ENCODE measurements at places on chromosomes 2 and 18.

- no peak for DNase-seq
Measured at GRCh38 chr18:56637176-56637575, 1.2 kb downstream of the TXNL1 start.

DNA sequence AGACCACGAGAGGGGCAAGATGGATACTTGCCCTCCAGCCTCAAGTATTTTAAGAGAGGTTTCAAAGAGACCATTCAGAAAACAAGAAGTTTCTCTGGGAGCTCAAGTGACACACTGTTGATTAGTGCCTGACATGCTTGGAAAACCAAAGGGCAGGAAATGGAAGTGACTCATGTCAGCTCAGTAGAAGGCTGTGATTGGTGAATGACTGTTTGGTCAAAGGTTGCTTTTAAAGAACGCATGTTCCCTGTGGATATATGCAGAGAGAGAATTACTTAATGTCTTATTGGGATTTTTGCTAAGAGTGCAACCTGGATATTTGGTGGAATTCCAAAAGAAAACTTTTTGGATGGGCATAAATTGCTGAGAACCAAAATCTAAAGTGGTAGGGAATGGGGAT lies 549.9 kb downstream of the XIRP2 start:
- no peak for DNase-seq

DNA sequence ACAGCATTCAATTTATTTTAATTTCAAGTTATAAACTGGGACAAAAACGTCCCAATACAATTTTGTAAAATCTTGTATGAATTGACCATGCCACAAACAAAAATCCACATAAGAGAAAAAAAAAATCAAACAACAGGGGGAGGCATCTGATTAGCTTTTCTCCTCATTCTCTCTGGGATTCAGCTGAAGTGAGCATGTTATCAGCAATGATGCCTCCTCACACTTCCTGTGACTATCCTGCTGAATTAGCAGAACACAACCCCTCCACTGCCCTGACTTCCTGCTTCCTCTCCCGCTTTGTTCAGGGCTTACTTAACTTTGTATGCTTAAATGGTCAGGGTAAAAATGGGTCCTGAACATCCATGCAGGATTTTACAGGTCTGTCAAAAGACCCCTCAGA lies 132.2 kb upstream of the ITGB6 start:
- no peak for DNase-seq

DNA sequence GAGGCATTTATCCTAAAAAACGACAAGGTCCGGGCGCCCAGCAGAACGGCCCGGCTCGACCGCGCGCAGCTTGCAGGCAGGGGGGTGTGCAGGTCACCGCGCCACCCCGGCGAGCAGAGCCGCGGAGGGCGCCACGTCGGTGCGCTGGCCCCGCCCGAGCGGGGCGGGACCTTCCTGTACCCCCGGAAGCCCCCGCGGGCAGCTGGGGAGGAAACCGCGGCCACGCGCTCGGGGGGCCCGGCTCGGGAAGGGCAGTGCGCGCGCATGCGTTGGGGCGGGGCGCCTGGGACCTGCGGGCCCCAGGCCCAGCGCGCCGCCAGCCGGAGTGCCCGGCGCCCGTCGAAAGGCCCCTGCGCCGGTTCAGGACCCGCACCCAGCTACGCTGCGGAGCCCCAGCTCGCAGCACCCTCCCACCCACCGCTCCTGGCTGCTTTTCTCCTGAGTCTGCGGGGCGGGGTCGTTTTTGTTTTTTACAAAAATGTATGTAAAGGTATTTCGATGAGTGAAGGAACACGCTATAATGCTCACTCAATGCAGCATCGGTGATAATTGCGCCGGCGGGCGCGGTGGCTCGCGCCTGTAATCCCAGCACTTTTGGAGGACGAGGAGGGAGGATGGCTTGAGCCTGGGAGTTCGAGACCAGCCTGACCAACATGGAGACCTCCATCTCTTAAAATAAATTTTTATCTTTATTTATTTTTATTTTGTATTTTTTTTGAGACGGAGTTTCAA lies 47.7 kb upstream of the POMC start:
- peak; percentile 48 for DNase-seq

DNA sequence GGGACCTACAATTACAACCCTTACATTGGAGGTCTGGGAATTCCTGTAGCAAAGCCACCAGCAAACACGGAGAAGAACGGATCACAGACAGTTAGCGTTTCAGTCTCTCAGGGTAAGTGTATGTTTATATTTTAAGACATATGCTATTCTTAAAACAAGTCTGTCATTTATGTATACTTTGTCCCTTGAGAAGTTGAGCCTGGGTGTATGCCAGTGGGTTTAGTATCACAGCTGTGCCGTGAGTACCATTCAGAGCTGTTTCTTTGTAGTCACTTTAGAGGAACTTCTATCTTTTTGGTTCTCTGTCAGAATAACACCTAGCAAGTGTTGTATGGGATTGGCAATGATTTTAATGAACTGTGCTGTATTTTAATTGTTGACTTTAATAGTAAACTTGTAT lies 125.6 kb downstream of the BIRC6 start:
- DNase-seq = no peak
